ENCODE measurements at places on chromosomes 1 and 21.
A peak's percentile ranks its signal among the peaks of the same experiment; 100 is the strongest.

DNA sequence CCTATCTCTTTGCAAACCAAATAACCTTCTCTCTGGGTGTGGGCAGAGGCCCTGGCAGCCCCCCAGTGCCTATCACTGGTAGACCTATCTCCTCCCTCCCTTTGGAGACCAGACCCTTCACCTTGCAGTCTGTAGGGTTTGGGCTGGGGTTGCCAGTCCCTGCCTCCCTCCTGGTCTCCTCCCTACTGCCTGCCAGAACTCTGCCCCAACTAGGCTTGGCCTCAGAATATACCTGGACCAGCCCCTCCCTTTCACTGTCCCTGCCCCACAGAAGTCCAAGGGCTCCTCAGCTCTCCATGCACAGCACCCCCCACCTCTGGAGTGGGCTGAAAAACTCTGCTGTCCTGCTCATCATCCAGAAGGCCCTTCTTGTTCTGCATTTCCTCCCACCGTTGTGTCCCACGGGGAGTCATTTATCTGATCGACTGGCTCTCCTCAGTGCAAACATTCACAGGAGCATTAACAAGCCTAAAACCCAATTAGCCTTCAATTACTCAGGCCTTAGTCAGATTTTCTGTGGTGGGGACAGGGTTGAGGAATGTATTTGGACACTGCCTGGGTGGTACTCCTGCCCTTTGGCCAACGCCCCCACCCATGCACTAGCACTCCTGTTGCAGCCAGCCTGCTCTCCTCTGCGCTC is 27.7 kb upstream of the DMBX1 start:
- DNase-seq, result no peak

- no peak for DNase-seq
Observed at GRCh38 chr21:40714536-40714935, 132.4 kb downstream of the DSCAM start.

- DNase-seq, result peak; percentile 50
Observed at GRCh38 chr1:108190686-108191416, 9.3 kb downstream of the SLC25A24 start.

GRCh38 chr1:193013005-193013404 is 46.2 kb downstream of the UCHL5 start:
- DNase-seq, result peak; percentile 57

DNA sequence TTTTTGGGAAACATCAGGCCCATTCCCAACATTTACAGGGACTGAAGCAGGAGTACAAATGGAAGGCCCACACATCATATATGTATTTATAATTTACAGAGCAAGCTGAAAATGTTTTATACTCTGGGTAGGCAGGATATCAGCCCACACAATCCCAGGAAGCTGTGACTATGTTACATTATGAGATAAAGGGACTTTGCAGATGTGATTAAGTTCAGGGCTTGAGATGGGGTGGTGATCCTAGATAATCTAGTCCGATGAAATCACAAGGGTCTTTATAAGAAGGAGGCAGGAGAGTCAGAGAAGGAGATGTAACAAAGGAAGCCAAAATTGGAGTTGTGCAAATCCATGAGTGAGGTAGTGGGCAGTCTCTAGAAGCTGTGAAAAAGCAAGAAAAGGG is 160.5 kb downstream of the PDE4B start:
- DNase-seq, result no peak

DNA sequence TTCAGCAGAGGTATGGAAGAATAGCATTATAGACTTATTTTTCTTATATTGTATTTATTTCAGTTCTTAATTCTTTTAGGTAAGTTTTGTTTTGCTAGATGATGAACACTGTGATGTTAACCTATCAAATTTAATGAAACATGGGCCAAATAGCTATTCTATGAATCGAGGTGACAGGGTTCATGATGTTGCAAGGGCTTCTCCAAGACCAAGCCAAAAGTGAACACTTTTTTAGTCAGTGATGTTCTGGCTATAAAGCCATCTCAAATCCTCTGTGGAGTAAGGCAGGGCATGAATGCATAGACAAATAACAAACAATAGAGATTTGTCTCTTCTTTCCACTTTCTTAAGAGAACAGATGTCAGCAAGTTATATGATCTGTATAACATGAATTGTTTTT is 26.7 kb downstream of the C1orf146 start:
- peak; percentile 6 for DNase-seq

GRCh38 chr1:108532730-108533129 is 27.2 kb upstream of the EEIG2 start:
- DNase-seq, result no peak

DNA sequence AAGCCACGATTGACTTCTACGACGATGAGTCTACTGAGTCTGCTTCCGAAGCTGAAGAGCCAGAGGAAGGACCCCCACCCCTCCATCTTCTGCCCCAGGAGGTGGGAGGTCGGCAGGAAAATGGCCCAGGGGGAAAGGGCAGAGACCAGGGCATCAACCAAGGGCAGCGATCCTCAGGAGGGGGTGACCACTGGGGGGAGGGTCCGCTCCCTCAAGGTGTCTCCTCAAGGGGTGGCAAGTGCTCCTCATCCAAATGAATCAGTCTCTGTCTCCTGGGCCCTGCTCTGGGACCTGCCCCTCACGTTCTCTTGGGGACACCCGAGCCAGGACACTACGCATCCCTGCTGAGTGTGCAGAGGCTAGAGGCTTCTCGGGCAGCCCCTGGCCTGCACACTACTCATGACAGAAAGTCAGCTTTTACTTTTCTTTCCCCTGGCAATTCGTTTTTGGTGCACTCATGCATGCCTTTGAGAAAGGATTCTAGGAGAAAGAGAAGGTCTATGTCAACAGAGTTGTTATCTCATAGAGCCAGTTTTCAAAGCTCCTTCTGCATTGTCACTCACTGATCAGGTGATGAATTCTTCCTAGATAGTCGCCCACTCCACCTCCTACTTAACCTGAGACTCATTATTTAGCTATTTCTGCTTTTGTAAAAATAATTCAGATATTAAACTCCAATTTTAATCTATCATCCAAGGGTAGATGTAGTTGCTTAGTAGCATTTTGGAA is 11.6 kb downstream of the RIPPLY3 start:
- no peak for DNase-seq

DNA sequence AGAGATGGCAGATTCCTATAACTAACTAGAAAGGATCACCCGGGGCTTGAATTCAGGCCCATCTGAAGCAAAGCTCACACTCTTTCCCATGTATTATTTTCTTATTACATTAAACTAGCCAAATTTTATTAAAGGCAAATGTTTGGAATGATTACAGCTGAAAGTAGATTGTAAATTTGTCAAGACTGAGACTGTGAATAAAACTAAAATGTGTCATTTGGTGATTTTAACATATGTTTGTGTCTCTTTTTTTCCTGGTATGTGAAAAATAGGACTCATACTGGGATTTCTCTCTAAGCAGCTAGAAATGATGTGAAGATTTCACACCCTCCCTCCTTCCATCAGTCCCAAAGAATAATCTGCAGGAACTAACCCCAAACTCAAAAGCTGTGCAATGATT is 19.1 kb upstream of the KIAA0040 start:
- DNase-seq, result no peak

GRCh38 chr1:16925635-16926490 is 4.1 kb downstream of the CROCC start:
- DNase-seq, result no peak

GRCh38 chr1:180247061-180247460 is 17.0 kb downstream of the LHX4 start:
- no peak for DNase-seq

DNA sequence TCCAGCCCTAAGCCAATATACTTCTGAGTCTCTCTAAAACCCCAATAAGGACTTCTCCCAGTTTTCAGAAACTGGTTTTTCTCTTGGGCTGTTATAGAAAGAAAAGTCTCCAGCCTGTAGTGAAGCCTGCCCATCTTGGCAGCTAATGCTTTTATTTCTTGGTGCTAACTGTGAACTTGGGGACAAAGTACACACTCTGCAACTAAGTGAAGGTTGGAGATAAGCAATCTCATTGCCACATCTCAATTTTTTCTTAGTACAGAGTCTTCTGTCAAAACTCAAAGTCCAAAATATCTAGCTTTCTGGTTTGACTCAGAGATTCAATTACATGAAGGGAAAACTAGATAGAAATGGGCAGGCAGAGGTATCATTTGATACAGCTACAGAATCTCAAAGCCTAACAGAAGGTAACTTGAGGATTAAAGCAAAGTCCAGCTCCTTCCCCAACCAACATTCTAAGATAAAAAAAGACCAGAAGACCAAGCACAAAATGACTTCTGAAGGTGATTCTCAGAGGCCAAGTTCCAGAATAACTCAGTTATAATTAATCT is 14.0 kb downstream of the AK2 start:
- no peak for DNase-seq

DNA sequence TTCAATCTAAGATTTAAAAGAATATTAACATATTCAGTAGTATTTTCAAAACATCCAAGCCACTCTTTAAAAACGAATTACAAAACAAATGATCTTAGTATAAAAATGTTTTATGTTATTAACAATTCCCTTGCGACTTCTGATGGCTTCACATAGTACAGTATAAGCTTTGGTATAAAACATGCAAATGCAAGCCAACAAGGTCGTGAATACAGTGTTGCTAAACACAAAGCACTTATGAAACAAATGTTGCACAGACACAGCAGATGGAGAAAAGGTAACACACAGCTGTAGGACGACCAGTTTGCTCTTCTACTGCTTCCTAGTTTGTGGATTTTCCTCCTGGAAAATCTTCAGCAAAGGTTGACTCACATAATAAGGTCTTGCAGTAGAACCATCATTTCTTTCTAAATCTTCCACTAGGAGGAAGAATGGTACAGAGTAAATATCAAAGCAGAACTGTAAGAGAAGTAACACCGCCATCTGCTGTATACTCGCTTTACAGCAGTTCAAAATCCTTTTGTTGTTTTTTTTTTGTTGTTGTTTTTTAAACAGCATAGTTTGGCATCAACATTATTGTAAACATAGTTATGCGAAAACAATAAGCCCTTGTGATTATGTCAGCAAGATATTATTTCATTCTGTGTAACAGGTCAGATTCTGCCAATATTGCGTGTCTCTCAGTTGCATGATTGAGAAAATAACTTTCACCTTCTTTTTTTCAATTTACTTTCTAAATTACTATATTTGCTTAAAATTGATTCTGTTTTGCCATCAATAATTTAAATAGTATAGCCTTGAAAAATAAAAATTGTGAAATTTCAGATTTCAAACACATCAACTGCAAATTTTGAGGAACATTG is 69.5 kb downstream of the LHX8 start:
- peak; percentile 66 for DNase-seq

Measured in cardiac fibroblast (primary cell).